HCT116 (cell line): ENCODE measurements at places on chromosomes 7 and 10. TPM values are rescaled to one million over a fixed set of nuclear protein-coding genes. Genes with fewer than 3 reads are reported as not detected.
A peak's percentile ranks its signal among the peaks of the same experiment; 100 is the strongest.

The GNB2 gene
- total RNA-seq, result 246 TPM

The OR13A1 gene
- total RNA-seq, result not detected

DNA sequence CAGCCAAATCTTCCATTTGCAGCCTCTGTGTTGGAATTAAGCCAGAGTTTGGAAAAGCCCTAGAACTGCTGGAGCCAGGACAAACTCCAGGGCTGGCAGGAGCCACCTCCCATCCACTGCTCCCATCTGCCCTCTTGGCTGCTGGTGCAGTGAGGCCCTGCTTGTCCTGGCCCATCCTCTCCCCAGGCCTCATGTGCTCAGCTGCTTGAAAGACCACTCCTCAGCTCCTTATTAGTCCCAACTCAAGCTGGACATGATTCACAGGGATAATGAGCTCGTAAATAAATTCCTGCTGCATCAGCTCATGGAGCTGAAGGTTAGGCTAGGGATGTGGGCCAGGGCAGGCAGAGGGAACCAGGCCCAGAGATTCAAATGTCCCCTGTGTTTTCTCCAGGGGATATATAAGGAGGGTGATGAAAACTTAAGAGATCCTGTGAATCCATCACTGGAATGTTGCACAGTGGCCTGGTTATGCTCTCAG, 282.8 kb downstream of the RPS24 start:
- no peaks in the 10 kb centered on the region for H3K36me3 ChIP-seq
- no peaks in the 10 kb centered on the region for H3K4me1 ChIP-seq
- no peak overlapping the region for H3K4me3 ChIP-seq
- H3K27ac ChIP-seq, result no peak overlapping the region

DNA sequence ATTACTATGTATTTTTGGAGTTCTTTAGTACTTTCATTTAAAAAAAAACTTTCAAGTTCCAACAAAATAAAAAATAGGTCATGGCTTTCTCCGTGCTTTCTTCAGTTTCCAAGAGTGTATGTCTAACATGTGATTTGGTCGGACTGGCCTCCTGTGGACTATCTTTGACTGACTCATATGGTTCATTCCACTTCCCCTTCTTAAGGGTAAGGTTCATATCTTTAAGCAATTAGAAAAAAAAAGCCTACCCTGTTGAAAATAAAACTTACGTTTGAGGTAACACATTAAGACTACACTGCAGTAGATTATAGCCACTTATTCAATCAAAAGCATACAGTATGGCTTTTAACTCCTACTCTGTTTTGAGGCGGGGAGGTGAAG, 112.8 kb upstream of the AHR start:
- H3K27me3 ChIP-seq, result no peaks in the 10 kb centered on the region
- no peak for DNase-seq
- no peaks in the 10 kb centered on the region for H3K36me3 ChIP-seq
- H3K27ac ChIP-seq, result no peak overlapping the region
- no peaks in the 10 kb centered on the region for H3K4me1 ChIP-seq

GRCh38 chr10:101060951-101061623, 702 bp upstream of the KAZALD1 start:
- DNase-seq, result peak; percentile 91
- peaks cover 49% of the 10 kb centered on the region for H3K4me1 ChIP-seq
- H3K27ac ChIP-seq, result peak overlapping the region; percentile 99
- peak overlapping the region; percentile 84 for H3K4me3 ChIP-seq

DNA sequence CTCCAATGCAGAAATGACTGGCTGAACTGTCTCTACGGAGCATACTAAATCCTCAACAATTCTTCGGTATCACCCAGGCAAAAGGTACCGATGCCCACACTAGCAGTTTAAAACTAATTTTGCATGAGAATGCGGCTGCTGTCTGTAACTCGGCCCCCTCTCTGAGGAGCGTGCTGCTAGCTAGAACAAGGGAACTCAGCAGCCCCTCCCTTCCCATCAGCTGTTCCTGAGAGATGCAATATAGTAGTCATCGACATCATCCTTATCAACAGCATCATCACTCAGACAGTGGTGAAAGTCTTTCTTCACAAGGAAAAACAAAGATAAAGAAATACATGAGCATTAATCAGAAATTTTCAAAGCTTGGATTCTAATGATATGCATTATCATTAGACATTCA, 189.1 kb upstream of the FRMD4A start:
- no peaks in the 10 kb centered on the region for H3K27me3 ChIP-seq
- no peak overlapping the region for H3K4me3 ChIP-seq

- no peak for DNase-seq
- H3K27ac ChIP-seq, result no peak overlapping the region
- H3K4me1 ChIP-seq, result no peaks in the 10 kb centered on the region
- H3K36me3 ChIP-seq, result no peaks in the 10 kb centered on the region; the same call in 1 of the 2 replicates
- H3K4me3 ChIP-seq, result no peak overlapping the region
- H3K27me3 ChIP-seq, result no peaks in the 10 kb centered on the region
Measured at GRCh38 chr7:5005066-5005465, 40.6 kb upstream of the RBAK start.

- DNase-seq, result no peak
- no peak overlapping the region for H3K27ac ChIP-seq
- no peaks in the 10 kb centered on the region for H3K27me3 ChIP-seq
- no peak overlapping the region for H3K4me3 ChIP-seq
Measured at GRCh38 chr7:77453531-77453930, 37.4 kb upstream of the GSAP start.

- DNase-seq, result no peak
- H3K36me3 ChIP-seq, result no peaks in the 10 kb centered on the region
- H3K4me3 ChIP-seq, result no peak overlapping the region
- H3K4me1 ChIP-seq, result no peaks in the 10 kb centered on the region
Measured at GRCh38 chr10:132738454-132739224, 47.3 kb downstream of the NKX6-2 start.
